ENCODE measurements at places on chromosomes 5 and 9. TPM values are rescaled to one million over a fixed set of nuclear protein-coding genes. Genes with fewer than 3 reads are reported as not detected.

PLCXD3 gene
- 1.1 TPM for total RNA-seq

- no peak for DNase-seq
- H3K27me3 ChIP-seq, result no peaks in the 10 kb centered on the region
- H3K27ac ChIP-seq, result no peak overlapping the region
Observed at GRCh38 chr5:64210866-64211265, 45.2 kb downstream of the RNF180 start.

GRCh38 chr5:158701007-158701391 lies 398.7 kb downstream of the EBF1 start:
- peaks cover 15% of the 10 kb centered on the region for H3K4me1 ChIP-seq
- H3K27me3 ChIP-seq, result peaks cover 32% of the 10 kb centered on the region
- H3K27ac ChIP-seq, result no peak overlapping the region
- DNase-seq, result no peak

- peak overlapping the region; percentile 42 for H3K27ac ChIP-seq
- no peak overlapping the region for H3K4me3 ChIP-seq
- DNase-seq, result no peak
- H3K27me3 ChIP-seq, result peaks cover 32% of the 10 kb centered on the region
- no peaks in the 10 kb centered on the region for H3K36me3 ChIP-seq
- peaks cover 22% of the 10 kb centered on the region for H3K4me1 ChIP-seq
Observed at GRCh38 chr9:129441852-129442251, 179.0 kb downstream of the C9orf50 start.

- peaks cover 4% of the 10 kb centered on the region for H3K4me1 ChIP-seq
- no peak overlapping the region for H3K27ac ChIP-seq
- DNase-seq, result no peak
- H3K4me3 ChIP-seq, result no peak overlapping the region
- H3K27me3 ChIP-seq, result no peaks in the 10 kb centered on the region
Observed at GRCh38 chr9:124805186-124805585, 28.3 kb downstream of the OLFML2A start.

DNA sequence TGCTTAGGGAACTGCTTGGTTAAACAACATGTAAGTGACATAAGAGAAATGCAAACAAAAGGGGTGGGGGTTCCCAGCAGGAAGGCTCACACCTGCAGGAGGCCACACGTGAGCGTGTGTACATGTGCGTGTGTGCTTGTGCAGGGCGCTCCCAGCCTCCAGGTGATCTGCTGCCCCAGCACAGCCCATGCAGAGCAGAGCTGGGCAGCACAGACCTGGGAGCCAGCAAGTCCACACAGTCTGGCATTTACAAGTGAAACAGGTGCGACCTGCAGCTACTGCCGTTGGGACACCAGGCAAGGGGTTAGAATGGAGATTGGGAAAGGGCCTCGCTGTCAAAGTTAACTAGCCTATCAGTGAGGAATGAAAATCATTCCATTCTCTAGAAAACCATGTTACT lies 41.8 kb downstream of the GRAMD2B start:
- H3K4me1 ChIP-seq, result peaks cover 24% of the 10 kb centered on the region
- peak; percentile 18 for DNase-seq
